H4 (cell line): ENCODE measurements at places on chromosomes 1 and 21. TPM values are rescaled to one million over a fixed set of nuclear protein-coding genes. Genes with fewer than 3 reads are reported as not detected.

DNA sequence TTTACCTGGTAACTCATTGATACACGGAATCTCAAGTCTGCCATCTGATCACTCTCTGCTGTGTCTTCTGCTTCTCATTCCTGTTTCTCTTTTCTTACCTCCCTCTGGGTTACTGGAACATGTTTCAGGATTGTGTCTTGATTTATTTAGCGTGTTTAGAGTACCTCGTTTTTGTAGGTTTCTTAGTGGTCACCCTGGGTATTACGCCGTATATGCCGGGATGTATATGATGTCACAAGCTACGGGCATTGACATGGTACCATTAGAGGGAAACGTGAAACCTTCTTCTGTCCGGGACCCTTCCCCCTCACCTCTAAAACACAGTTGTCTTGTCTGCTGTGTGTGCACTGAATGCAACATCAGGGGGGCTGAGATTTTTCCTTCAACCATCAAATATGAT, 2.8 kb downstream of the ACTRT2 start:
- DNase-seq, result no peak

DNA sequence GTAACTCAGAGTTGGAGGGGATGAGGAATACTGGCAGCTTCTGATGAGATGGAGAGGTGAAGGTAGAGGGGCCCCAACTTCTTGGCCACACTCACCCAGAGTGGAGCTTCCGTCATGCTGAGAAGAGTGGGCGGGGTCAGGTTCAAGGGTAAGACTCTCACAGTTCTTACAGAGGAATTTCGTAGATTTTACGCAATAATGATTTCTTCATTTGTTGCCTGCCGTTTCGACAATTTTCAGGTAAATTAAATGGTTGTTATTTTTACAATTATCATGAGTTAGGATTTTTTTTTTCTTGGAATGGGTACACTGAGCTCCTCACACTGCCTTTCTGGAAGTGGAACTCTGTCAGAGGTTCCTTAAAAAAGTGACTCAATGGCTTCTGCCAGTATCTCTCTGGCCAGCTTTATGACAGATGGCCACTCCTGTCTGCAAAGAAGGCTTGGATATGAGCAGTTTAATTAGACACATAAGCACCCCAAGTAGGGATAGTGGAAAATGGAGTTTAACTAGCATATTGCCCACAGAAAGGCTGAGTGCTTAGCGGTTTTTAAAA, 13.8 kb upstream of the NLRP3 start:
- DNase-seq, result no peak

DNA sequence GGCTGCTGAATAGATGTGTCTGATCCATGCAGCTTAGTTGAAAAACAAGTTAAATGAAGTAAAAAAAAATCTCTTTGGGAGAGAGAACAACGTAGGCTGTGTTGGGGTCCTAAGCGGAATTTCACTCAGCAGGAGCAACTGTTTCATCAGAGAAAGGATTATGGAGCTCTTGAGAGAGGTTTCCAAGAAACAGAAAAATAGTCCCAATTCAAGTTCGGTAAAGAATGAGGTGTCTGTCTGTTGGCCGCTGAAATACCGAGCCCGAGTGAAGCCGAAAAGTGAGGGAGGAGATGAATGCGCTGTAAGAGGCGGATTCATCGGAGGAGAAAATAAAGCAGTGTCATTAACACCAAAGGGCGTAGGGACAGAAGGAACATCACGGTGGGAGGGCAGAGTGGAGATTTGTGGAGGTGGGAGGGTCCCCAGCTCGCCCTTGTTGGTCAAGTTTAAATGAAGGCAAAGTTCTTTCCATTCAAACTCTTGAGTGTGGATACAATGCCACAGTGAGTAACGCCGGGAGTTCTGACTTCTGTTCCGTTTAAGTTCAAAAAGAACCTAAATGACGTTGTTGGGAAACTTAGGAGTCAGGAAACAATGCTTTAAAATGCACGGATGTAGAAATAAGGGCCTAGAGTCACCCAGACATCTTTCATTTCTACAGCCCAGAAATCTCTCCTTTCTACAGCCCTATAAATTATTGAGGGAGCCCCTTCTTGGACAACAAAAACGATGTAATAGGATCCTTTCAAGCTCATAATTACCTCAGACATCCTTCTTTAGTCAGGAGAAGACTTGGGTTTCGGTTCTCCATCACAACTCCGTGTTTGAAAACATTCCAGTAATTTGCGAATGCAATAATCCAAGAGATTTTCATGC, 15.6 kb upstream of the SLC45A1 start:
- no peak for DNase-seq

The SPATA17 gene
- 0.27 and 0.39 TPM in 2 replicates for total RNA-seq

GRCh38 chr1:12649971-12650421, 6.1 kb downstream of the AADACL4 start:
- DNase-seq, result no peak

GRCh38 chr21:45004481-45005247, 64.8 kb downstream of the SLX9 start:
- DNase-seq, result no peak

The SLC30A10 gene
- not detected in 2 replicates for total RNA-seq

GRCh38 chr1:5478156-5478695, 514.0 kb downstream of the NPHP4 start:
- no peak for DNase-seq

The SFT2D2 gene
- 20.5 and 30.1 TPM in 2 replicates for total RNA-seq

The CD247 gene
- not detected in 2 replicates for total RNA-seq

GRCh38 chr1:173771560-173771959, 52.9 kb upstream of the DARS2 start:
- no peak for DNase-seq

DNA sequence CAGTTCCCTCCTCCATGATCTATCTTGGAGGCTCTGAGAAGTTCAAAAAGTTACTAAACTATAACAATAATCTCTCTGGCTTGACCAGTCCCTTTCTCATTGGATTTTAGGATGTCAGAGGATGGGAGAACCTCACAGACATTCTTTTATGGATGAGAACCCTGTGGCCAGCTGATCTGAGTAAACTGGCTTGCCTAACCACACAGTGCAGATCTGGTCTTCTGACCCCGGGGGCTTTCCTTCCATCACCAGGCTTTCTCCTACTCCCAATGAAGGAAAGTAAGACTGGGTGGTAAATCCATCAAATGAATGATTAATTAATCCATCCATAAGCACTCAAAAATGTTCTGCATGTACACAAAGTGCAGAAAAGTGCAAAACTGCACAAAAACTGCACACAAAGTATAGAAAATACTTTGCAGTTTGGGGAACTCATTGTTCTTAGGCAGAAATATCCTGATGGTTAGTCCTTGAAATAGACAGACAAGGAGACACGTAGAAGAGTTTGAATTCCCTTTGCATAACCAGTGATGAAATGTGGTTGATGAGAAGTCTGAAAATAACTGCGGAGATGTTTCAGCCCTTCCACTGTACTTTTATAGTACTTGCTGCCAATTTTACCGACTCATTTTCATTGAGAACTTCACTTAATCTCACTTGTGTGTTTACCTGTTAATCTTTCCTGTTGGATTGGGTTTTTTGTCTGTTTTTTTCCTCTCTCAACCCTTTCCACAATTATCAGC, 2.5 kb upstream of the F3 start:
- DNase-seq, result no peak

- DNase-seq, result peak; percentile 88
These were observed 51.5 kb upstream of the VAV3 start for GRCh38 chr1:108016451-108016920.

GRCh38 chr1:10789047-10789791, 7.2 kb downstream of the CASZ1 start:
- no peak for DNase-seq

The HTR6 gene
- total RNA-seq, result not detected in 2 replicates

DNA sequence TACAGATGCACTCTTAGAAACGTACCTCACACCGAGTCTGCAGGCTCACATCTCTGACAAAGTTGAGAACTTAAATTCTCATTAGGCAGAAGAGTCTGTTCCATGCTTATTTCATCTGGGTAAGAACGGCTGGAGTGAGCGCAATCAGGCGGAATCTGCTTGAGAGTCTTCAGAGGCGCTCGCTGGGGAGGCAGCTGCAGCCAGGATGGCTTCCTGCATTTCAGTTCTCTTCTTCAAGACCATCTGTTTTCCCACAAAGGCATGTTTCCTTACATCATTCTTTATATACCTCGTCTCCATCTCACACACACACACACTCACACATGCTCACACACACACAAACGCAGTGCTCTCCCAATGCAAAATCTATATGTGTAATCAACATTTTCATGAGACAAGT, 497.1 kb downstream of the AJAP1 start:
- no peak for DNase-seq

DNA sequence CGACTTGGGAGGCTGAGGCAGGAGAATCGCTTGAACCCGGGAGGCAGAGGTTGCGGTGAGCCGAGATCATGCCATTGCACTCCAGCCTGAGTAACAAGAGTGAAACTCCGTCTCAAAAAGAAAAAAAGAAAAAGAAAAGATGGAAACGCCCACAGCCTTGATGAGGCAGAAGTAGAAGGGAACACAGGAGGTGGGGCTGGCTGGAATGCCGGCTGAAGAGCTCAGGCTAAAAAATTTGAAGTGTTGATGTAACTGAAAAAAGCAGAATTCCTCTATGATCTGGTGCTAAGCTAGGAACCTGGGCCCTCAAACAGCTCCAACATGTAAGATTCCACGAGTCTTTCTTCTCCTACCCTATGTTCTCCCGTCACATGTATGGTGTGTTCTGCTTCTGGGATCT, 53.6 kb downstream of the SLC66A1 start:
- no peak for DNase-seq

DNA sequence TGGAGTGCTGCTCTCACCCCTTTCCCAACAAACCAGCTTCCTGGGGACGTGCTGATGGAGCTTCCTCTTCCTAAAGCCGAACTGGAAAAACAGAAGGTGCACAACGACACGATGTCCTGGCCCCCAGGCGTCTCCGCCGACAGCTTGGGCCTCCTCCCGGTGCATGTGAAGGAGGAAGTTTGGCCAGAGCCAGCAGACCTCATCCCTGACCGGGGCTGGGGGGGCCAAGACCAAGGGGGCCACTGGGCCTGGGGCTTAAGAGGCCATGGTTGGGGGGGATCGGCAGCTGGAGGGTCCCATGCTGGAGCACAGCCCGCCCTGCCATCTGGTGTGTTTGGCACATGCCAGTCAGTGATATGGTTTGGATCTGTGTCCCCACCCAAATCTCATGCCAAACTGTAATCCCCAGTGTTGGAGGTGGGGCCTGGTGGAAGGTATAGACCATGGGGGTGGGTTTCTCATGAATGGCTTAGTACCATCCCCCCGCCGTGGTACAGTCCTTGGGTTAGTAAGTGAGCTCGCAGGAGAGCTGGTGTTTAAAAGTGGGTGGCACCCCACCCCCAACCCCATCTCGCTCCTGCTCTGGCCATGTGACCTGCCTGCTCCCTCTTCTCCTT, 6.4 kb downstream of the HES4 start:
- no peak for DNase-seq

The SYT6 gene
- total RNA-seq, result not detected in 2 replicates

DNA sequence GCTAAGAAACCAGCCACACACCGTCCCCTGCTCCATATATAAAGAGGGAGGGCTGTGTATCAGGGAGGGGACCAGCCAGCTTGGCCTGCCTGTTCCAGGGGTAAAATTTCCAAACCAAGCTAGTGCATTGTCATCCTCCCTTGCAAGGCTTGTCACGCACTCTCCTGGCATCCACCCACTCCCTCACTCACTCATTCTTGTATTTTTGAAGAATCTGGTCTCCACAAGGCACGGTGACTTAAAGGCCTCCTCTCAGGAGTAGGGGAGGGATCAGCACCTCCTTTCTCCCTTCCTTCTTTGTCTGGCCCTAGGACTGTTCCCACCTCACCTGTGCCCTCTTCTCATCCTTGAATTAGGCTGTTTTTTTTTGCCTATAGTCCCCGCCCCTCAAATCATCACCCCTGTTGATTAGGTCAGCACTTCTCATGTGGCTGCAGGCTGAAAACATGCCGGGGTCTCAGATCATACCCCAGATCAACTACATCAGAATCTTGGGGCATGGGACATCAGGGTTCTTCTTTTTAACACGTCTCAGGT, 5.0 kb downstream of the ABCA4 start:
- DNase-seq, result no peak

DNA sequence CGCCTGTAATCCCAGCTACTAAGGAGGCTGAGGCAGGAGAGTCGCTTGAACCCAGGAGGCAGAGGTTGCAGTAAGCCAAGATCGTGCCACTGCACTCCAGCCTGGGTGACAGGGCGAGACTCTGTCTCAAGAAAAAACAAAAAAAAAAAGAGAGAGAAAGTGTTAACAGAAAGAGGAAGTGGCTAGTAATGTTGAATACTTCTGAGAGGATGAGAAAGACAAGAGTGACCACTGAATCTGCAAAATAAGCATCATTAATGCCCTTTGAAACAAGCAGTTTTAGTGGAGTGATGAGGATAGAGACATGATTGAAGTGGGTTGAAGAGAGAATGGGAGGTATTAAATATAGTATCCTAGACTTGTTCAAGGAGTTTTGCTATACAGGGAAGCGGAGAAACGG, 11.7 kb downstream of the MPZ start:
- DNase-seq, result no peak

DNA sequence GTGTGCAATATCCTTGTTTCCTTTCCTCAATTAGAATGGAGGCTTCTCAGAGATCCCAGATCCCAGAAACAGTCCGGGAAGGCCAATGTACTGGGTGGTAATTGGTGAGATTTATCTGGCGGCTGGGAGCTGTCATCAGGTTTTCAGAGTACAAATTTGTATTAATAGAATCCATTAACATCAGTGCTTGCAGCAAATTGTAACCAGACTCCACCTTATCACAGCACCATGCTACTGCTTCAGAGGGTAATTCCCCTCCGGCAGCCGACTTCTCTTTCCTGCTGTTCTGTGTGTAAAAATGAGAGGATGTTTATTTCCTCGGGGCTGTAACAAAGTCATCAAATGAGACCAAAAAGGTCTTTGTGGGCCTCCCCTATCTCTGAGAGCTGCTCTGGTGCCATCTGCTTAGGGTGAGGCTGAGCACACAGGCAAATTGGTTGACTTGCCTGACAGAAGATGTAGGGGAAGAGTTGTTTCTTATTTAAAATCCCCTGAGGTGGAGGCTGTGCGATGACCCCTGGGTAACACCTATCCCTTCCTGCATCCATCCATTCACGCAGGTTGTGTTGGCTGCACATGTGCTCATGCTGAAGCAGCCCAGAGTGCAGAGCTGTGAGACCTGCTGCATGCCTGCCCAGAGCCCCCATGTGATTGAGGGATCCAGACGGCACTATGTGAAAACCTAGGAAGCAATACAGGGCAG, 19.2 kb downstream of the NFASC start:
- DNase-seq, result no peak

GRCh38 chr1:242128951-242129502, 130.1 kb upstream of the MAP1LC3C start:
- DNase-seq, result peak; percentile 89

DNA sequence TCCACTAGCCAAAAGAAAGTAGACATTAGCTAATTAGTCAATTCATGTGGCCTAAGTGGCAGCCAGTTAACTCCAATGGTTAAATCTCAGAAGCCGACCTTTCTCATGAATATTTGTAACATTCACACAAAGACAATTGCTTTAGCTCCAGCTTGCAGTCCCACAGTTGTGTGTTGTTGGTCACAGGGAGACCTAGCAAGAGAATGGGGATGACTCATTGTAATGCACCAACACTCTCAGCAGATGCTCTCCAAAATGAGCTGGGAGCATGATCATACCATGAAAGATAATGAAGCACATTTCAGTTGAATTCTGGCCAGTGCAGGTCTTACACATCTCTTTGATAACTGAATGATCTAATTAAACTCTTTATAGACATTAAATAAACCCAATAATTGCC, 160.4 kb downstream of the HLX start:
- DNase-seq, result no peak

The LRRC53 gene
- total RNA-seq, result not detected in 2 replicates
